ENCODE measurements at places on chromosomes 2 and 18. TPM values are rescaled to one million over a fixed set of nuclear protein-coding genes. Genes with fewer than 3 reads are reported as not detected.

MERTK gene
- total RNA-seq: 0.65 TPM

HOXD10 gene
- total RNA-seq: 0.78 TPM

MYOM1 gene
- total RNA-seq: 0.76 TPM

TBR1 gene
- under 0.01 TPM for total RNA-seq

COL4A3 gene
- not detected for total RNA-seq

EPB41L3 gene
- 39.6 TPM for total RNA-seq
